Activated CD4-positive, alpha-beta T cell treated with anti-CD3 and anti-CD28 coated beads for 1 hour (primary cell): ENCODE measurements at places on chromosomes 1 and 21.

DNA sequence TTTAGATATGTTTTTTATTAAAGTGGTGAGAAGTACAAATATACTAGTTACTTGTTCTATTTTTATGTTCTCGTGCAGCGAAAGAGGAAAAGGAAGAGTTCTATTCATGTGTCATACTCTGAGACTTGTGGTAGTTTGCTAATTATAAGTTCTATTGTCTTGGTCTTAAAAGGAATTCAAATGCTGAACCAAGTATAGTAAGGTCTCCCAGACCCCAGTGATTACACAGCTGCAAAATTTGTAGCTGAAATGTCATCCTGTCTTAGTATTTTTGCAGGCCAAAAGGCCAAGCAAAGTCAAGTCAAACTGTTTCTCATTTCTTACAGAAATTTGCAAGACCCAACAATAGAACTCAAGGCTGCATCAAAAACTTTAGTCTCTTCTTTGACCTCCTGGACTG is 268.7 kb downstream of the CHRM3 start:
- DNase-seq = no peak

GRCh38 chr1:33255347-33256220 is 708 bp upstream of the ZNF362 start:
- DNase-seq = no peak

- no peak for DNase-seq
Measured at GRCh38 chr1:91771717-91772116, 114.2 kb downstream of the TGFBR3 start.

GRCh38 chr1:211606332-211606913 is 27.5 kb upstream of the SLC30A1 start:
- no peak for DNase-seq

GRCh38 chr1:110209715-110210603 is at the start of gene KCNC4:
Gene KCNC4 (plus strand): TSS chr1:110210314. CDS start chr1:110211500, 1,186 bp downstream.
- DNase-seq = peak; percentile 90

DNA sequence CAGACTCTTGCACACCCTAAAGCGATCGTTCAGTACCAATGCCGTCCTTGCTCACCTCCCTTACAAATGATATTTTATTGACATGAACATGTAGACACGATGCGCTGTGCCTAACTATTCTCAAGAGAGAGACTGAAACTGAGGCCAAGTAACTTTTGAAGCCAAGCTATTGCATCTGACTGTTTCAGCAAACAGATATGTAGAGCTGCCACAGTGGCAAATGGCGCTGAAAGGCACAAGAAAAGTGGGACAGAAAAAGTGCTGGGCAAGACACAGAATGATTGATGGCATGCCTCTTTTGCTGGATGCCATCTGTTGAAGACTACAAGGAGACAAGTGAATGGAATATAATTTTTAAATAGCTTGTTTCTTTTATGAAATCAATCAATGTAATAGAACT is 1157.2 kb upstream of the ADGRL4 start:
- DNase-seq = no peak
